ENCODE measurements at places on chromosomes 12 and 14.

GRCh38 chr12:47820631-47821345 lies 1.1 kb upstream of the HDAC7 start:
- DNase-seq: no peak

DNA sequence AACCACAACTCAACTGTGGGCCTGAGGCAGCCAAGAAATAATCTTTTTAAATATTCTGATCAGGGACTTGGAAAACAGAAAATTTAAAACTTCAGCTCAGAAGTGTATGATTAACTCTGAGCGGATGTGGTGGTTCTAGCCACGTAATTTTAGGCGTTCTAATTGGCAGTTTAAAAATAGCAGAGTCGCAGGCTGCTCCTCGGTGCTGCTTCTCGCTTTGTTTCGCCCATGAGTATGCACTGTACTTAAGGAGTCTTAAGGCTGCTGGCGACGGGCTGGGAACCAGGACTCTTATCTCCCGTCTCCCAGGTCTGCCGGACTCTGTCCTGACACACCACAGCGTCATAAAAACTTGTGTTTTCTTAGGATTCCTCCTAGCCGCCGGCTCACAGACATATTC lies 113.4 kb upstream of the PELI2 start:
- DNase-seq: no peak

GRCh38 chr12:122848471-122849351 lies 13.5 kb downstream of the HIP1R start:
- DNase-seq: no peak

DNA sequence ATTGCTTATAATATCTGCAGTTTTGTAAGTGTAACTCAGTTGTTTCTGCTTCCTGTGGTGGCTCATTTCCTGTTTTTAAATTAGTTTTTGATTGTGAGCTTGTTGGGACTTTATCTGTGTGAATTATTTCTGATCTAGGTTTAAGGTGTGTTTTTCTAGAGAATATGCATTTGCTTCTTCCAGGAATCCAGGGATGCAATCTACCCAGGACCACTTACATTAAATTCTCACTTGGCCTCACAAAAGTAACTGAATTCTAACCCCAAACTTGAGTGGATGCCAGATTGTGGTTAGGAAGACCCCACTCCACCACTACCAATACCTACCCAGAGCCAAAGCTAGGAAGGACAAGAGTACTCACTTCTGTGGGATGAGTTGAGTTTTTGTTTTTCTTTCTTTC lies 11.9 kb downstream of the STYX start:
- DNase-seq: no peak

- no peak for DNase-seq
Observed at GRCh38 chr14:69719501-69719951, 47.4 kb upstream of the SRSF5 start.

DNA sequence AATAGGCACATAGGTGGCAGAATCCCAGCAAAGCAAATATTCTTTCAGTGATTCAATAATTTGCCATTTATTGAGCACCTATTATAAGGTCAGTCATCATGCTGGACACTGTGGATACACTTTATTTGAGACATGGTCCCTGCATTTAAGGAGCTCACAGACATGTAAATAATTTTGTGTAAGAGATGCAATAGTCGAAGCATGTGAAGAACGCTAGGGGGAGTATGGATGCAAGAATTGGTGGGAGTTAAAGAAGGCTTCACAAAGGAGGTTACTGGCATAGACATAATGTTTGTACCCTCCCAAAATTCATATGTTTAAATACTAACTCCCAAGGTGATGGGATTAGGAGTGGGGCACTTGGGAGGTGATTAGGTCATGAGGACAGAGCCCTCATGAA lies 260.6 kb upstream of the GARIN6 start:
- DNase-seq: peak; percentile 32

- no peak for DNase-seq
Observed at GRCh38 chr12:46546634-46547273, 174.2 kb upstream of the SLC38A2 start.

DNA sequence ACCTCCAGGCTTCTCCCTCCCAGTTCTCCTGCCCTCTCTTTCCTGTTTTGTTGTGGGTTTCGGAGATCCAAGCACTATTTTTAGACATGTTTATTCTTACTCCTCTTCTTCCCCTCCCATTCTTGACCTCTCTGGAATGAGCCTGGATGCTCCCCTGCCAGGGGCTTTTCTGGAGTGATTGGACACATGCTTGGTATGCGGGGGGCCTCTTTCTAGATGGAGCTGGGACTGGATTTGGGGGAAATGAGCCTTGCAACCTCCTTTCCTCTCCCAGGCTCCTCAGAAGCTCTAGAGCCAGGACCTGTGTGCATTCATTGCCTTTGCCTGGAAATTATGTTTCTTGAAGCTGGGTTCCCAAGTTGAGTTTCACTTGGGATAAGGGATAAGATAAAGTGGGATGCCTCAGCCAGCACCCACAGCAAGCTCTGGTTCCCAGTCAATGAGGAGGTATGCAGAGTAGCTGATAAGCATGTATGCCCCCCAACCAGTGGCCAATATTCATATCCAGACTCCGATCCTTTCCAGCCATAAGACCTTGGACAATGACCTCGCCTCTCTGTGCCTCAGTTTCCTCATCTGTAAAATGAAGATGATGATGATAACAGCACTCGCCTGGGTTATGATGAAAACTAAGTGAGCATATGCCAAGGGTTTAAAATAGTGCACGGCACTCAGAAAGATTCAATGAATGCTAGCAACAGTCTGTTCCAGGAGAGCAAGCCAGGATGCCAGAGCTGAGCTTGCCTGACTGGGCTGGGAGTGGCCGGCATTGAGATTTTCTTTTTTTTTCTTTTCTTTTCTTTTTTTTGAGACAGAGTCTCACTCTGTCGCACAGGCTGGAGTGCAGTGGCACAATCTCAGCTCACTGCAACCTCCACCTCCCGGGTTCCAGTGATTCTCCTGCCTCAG lies 97.8 kb downstream of the SCARB1 start:
- DNase-seq: no peak

DNA sequence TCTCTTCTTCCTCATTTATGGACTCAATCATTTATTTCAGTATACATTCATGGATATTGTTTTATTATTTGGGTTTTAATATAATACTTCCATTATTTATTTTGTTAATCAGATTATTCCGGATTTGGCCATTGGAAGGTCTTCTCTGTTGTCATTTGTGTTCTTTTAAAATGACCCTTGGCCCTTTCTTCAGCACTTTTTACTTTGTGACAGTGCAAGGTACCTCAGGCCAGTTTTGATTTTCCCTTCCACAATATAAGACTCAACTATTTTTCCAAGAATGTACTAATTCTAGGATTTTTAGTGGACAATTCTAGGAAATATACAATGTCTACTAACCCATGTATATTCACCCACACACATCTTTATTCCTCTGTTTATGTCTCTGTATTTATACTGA lies 521.4 kb upstream of the FOXG1 start:
- DNase-seq: no peak

DNA sequence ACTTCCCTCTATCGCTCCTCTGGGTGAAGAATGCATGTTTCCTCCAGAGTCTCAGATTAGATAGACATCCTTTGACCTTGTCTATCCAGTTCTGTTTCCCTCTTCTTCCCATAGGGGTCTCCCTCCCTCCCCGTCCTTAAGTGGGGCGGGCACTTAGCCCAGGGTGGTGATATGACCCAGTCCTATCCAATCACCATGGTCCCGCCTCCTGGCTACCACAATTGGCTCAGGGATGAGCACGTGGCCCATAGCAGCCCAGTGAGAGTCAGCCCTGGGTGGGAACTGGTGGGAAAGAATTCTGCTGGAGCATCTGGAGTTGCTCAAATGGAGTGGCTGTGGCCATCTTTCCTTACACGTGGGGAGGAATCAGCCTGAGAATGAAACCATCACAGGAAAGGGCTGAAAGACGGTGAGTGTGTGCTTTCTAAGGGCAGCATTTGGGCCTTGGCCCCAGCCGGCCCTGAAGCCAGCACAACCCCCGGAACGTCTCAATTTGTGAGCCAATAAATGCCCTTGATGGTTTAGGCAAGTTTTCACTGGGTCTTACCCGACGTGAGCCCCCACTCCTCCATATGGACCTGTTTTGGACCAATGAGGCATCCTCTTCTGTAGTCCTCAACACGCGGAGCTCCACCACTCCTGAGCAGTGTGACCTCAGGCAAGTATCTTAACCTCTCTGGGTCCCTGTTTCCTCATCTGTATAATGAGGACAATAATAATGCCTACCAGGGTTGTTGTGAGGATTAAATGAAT lies 14.4 kb upstream of the MLXIP start:
- DNase-seq: peak; percentile 90

- no peak for DNase-seq
Observed at GRCh38 chr14:39474416-39474911, 42.2 kb upstream of the FBXO33 start.

GRCh38 chr14:45048385-45048784 lies 35.5 kb upstream of the PRPF39 start:
- DNase-seq: no peak

- no peak for DNase-seq
Observed at GRCh38 chr14:89319687-89320086, 97.3 kb downstream of the FOXN3 start.

DNA sequence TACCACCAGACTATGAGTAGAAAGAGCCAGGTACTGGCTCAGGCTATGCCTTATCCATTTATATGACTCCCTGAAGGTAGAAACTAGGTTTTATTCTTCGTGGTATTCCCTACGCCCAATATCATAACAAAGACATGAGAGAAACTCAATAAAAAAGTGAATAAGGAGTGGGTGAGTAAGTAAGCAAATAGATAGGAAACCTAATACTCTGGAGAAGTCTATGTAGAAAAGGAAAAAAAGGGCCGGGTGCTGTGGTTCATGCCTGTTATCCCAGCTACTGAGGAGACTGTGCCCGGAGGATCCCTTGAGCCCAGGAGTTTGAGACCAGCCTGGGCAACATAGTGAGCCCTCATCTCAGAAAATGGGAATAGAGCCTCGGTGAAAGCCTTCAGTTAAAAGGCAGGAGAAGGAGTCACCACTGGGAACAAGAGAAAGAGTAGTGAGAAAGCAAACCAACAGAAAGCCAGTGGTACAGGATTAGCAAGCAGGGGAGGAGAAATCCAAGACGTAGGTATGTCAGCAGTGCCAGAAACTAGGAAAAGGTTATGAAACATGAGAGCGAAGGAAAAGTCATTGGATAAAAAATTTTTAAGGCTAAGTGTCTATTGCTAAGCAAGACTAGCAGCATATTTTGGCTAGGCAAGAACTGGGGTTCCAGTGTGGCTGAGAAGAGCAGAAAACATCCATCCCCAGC lies 6.0 kb upstream of the OR6J1 start:
- DNase-seq: no peak

DNA sequence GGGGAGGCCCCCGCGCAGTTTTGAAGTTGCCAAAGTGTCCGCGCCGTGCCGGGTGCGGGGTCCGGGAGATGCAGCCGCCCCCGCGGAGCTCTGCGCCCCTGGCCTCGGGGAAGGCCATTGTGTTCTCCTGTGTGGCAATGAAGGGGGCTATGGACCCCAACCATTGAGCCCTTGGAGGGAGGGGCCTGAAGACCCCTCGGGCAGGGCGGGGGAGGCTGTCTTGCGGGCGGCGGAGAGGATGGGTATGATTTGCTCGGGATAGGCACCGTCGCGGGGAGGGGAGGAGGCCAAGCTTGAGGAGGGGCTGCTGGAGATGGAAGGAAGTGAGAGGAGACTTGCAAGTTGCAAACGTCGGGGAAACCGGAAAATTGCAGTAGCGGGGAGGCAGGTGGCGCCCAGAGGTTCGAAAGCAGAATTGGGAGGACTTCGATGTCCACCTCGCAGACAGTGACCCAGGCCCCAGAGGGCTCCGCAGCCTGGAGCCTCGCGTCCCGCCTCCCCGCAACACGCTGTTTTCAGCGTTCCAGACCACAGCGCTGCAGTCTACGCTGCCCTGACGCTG lies 25.4 kb downstream of the BCL11B start:
- no peak for DNase-seq

DNA sequence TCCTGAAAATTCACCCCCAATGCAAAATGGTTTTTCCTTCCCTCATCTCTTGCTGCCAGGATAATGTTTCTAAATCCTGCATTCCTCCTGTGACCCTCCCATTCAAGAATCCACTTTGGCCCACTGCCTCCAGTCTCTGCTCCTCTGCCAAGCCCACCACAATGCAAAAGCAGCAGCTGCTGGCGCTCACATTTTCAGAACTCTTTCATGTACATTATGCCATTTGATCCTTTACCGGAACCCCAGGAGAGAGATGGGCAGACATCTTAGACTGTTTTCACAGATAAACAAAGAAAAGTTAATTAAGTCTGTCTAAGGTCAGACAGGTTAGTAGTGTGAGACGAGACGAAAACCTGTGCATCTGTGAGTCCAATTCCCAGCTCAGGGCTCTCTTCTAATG lies 12.9 kb downstream of the LRIG3 start:
- no peak for DNase-seq

GRCh38 chr12:109291521-109292341 lies 17.4 kb downstream of the FOXN4 start:
- peak; percentile 18 for DNase-seq

DNA sequence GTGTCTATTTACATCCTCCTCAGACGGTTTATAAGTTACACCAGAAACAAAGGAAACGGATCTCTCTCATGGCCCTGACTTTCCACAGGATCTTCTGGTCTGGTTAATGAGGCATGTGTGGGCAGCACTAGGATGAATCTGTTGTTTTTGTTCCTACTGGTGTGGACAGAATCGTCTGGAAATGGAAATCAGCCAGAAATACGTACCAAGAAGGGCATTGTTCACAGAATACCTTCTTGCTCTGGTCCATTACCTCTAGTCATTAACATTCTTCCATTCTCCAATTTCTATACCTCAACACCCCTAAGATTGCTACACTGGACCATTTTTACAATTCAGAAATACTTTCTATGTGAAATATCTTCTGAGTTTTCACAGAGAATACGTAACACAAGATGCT lies 86.0 kb downstream of the TPH2 start:
- no peak for DNase-seq

GRCh38 chr12:96487634-96488033 lies 1.7 kb upstream of the CFAP54 start:
- peak; percentile 18 for DNase-seq

GRCh38 chr14:54769951-54770863 lies 132.4 kb downstream of the GCH1 start:
- DNase-seq: no peak

DNA sequence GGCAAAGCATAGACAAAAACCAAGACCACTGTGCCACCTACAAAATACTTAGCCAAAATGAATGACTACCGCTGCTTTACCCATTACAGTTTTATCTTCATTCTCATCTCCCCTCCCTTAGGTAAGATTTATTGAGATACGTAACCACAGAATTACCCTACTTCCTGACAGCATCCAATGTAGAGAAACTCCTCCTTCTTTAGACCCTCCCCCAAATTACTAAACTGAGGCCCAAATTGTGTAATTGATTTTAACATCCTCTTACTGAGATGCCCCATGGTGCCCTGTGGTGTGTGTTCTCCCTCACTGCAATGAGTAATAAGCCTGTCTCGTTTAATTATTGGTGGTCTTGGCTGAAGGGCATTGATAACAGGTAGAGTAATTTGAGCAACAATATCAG lies 19.1 kb downstream of the VRK1 start:
- DNase-seq: no peak

- peak; percentile 83 for DNase-seq
Observed at GRCh38 chr14:81303258-81303935, 82.6 kb upstream of the GTF2A1 start.

GRCh38 chr12:76417116-76417515 lies 68.9 kb upstream of the BBS10 start:
- DNase-seq: no peak

Measured in erythroblast (primary cell).